ENCODE measurements at places on chromosomes 6 and 20. TPM values are rescaled to one million over a fixed set of nuclear protein-coding genes. Genes with fewer than 3 reads are reported as not detected.

GRCh38 chr6:33276581-33276863 is 401 bp upstream of the B3GALT4 start:
- DNase-seq, result no peak

DNA sequence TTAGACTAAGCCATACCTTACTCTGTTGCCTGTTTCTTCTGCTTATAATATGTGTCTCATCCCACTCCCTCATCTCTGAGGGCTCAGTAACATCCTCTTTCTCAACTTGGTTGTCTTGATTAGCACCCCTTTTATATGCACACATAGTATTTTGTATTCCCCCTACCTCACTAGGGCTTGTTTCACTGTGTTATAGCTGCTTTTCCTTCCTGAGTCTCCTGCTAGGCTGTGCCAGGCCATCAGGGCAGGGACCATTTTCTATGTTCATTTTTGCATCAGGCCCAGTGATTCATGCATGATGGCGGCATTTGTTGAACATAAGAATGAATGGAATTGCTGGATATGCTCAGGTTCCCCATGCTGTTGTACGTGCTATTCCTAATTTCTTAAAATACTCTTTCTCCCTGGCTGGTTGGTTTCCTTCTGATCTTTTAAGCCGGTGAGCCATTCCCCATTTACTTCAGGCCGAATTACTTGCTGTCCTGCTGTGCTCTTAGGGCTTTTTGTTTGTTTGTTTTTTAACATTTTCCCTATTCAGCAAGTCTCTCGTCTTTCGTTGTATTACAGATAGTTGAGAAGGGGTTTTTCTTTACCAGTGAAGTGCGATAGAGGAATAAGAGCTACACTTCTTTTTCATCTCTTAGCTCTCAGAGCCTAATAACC is 183.2 kb downstream of the CARMIL1 start:
- no peak for DNase-seq

GRCh38 chr20:3193806-3194616 is 10.5 kb downstream of the DDRGK1 start:
- DNase-seq, result no peak

GRCh38 chr6:50899306-50899870 is 80.7 kb downstream of the TFAP2B start:
- DNase-seq, result no peak

DNA sequence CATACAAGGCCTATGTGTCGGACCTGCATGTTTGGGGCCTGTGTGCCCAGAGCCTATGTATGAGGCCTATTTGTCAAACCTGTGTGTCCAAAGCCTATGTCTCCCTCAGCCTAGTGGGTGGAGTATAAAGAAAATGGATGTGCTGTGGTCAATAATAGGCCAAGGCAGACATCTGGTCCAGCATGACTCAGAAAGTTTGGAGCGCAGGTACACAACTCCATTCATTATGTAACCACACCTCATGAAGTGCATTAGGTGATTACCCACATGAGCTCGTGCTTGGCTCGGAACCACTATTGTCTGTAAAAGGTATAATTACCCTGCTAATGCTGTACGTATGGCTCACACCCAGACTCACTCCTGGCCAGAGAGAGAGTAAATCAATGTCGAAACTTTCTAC is 302.4 kb upstream of the POU3F2 start:
- no peak for DNase-seq

DNA sequence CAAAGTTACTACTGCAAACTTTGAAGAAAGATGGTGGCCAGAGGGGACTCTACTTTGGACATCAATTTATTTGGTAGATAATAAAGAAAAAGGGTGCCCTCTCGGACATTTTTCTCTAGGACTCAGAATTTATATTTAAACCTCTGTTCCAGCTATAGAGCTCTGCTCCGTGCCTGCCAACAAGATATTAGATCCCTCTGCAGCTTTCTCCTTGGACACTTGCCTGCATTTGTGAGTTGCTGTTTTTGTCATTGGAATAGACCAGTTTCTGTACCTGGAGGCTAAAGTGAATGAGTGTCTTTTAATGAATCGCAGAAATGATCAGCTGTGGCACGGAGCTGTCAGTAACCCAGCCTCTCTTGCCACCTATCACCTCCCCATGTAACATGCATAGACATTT is 253.5 kb downstream of the NRN1 start:
- no peak for DNase-seq

DNA sequence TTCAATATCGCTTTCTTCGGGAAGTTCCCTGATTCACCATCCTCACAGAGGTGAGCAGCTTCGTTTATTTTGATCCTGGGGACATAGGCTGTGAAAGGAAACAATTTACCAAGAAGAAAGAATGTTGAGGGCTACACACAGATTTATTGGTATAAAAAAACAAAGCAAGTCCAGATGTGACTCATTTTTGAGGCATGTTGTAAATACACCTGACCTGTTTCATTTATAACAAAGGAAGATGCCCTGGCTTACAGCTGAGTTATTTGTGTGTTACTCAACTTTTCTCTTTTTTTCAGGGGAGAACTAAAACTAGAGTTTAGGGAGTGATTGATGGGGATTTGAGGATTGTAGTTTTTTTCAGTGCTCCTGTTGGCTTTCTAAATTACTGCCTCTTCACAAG is 489.5 kb downstream of the CBLN4 start:
- no peak for DNase-seq

DNA sequence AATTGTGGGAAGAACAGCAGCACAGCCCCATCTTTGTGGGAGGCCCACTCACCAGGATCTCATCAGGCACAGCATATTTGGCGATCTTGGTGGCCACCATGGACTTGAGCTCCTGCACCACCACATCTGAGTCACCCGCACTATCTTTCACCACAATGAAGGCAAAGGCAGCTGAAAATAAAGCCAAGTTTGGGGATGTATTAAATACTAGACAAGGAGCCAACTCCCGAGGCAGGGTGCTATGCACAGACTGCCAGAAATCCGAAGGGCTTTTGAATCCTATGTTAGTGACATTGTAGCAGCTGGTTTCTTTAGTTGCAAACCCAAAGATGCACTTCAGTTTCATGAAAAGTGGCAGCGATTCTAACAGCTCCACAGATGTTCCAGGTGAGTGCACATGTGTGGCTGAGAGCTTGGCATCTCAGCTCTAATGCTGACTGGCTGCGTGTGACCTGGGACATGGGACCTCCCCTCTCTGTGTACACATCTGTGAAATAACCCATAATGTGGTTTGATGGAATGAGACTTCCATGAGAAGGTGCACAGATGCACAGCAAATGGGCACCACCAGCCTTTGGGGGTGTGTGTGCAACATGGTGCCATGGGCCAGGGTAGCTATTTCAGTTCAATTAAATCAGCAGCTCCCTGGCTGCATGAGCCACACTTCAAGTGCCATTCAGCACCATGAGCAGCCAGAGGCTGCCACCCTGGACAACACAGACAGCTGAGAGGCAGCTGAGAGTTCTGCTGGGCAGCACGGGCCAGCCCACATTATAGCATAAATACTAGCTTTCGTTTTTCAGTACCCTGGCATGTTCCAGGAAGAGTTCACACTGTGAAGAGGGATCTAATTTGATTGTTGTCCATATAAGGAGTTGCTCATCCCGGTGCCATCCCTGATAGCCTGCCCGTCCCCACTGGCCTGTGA is 16.9 kb upstream of the APMAP start:
- no peak for DNase-seq

Gene SH3BGRL2
- total RNA-seq, result 114 TPM

DNA sequence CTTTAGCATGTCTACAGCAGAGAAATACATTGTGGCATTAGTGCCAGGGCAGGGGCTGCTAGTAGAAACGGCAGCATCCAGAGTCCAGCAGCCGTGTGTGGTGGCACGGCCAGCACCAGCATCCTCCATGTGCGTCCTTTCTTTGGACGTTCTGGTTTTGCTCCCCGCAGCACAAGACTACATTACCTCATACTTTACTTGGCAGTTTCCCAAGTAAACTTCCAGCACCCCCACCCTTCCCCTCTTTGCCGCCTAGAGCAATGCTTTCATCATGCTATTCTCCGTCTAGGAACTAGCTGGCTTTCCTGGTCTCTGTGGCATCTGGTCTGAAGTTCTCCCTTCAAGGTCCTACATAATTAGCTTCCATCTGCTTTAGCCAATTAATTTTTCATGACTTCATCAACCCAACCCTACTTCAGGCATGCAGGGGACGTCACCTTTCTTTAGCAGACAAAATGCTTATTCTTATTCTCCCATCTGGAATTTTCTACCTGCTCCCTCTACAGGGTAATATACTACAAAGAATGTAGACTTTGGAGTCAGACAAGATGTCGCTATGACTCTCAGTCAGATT is 67.6 kb downstream of the BLOC1S5 start:
- peak; percentile 96 for DNase-seq

DNA sequence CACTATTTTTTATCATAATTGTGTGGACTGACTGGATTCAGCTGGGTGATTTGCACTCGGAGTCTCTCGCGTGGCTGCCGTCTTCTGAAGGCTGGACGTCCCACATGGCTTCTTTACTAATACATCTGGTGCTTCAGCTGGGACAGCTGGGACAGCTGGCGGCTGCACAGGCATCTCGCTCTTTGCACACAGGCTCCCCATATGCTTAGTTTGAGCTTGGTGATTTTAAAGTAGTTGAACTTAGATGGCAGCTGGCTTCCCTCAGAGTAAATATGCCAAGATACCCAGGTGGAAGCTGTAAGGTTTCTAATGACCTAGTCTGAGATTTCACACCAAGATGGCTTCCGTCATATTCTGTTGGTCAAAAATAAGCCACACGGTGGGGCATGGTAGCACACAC is 38.7 kb upstream of the PPP1R3G start:
- DNase-seq, result no peak

Gene SMLR1
- total RNA-seq, result not detected

DNA sequence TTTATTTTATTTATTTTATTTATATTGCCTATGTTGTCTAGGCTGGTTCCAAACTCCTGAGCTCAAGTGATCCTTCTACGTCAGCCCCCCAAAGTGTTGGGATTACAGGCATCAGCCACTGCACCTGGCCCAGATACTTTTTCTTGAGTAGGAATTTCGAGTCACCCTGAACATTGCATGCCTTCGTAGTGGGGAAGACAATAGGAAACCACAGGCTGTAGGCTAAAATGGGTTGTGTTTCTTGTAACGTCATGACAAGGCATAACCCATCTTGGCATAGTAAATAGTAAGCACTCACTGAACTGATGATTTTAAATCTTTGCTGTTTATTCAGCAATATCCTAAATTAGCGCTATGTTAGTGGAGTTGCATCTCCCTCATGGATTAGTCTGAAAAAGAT is 34.9 kb downstream of the PTPN1 start:
- no peak for DNase-seq

- DNase-seq, result no peak
Measured at GRCh38 chr20:63470410-63470809, 2.0 kb downstream of the KCNQ2 start.

Gene FAM209B
- 0.33 TPM for total RNA-seq

- DNase-seq, result no peak
Measured at GRCh38 chr20:39298121-39298520, 336.0 kb downstream of the DHX35 start.

Gene FGD2
- total RNA-seq, result not detected
